ENCODE measurements at places on chromosomes 3 and 15.

GRCh38 chr3:69731080-69731479 lies 8.2 kb upstream of the MITF start:
- DNase-seq = no peak

DNA sequence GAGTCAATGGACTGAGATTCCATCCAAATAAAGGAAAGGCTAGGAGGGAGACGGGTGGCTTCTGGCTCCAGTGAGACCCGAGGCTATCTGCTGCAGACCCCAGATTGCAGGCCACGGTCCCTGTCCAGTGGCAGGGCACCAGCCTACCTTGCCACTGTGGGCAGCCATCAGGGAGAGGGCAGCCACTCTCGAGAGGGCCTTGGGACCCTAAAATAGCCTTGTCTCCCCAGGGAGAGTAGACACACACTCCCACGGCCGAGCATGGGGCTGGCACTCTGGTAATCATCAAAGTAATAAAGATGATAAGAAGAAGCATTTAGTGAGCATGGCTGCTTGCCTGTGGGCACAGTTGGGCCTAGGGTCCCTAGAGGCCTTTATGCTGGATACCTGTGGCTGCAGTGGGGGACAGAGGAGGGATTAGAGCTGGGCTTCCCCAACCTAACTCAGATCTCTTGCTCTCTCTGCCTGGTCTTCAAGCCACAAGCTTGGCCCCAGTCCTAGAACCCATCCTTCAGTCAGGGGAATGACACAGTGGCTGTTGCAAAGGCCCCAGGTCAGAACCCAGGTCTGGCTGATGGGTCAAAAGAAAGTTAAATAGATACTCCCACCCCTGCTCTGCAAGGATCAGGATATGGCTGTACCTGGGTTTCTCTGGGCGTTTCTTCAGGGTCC lies 9.2 kb upstream of the VIPR1 start:
- no peak for DNase-seq

GRCh38 chr3:172106037-172106954 lies 66.9 kb downstream of the FNDC3B start:
- DNase-seq = no peak

GRCh38 chr15:69185706-69186105 lies 25.3 kb downstream of the GLCE start:
- DNase-seq = no peak

- DNase-seq = no peak
These were observed 431.9 kb upstream of the FRG2C start for GRCh38 chr3:75232216-75232615.

GRCh38 chr3:14318646-14319045 lies 83.8 kb upstream of the SLC6A6 start:
- DNase-seq = no peak

DNA sequence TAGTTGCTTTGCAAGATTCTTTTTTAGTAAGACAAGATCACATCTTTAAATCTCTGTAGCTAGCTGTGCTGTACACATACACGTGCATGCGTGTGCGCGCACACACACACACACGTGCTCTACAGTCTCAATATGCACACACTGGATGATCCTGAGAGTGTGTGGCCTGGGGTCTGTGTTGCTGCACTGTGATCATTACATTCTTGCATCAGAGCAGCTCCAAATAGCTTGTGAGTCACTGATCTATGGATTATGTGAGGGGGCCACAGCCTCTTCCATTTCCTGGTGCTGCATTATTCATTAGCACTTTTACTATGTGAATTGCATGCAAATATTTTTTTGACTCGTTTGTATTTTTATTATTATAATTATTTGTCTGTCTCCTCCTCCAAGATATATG lies 34.6 kb downstream of the MCTP2 start:
- no peak for DNase-seq

DNA sequence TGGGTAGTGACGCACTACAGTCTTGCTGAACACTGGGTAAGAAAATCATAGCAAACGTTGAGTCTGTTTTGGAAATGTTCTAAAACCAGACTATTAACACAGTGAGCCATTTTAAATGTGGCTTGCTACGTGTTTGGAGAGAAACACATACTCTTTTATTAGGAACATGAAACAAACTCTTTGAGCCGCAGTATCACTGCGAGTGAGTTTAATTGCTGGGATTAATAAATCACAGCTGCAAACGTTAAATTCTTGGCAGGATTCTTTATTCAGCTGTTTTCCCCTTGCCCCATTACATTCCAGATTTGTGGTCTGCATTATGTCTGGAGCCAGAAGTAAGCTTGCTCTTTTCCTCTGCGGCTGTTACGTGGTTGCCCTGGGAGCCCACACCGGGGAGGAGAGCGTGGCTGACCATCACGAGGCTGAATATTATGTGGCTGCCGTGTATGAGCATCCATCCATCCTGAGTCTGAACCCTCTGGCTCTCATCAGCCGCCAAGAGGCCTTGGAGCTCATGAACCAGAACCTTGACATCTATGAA lies 33.6 kb downstream of the BTD start:
- DNase-seq = peak; percentile 71

DNA sequence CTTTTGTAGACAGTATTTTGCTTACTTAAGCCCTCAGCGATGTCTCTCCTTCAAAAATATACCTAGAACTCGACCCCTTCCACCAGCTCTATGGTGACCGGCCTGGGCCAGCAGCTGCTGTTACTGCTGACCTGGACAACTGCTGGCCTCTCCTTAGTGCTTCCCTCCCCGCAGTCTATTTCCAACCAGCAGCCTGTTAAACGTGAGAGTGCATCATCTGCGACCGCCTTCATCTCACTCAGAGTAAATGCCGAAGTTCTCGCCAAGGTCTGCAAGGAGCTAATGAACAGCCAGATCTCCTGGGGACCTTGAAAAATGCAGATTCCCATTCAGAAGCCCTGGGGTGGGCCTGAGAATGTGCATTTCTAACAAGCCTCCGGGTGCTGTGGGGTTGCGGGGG lies 86.7 kb downstream of the RPLP1 start:
- no peak for DNase-seq

GRCh38 chr3:40574661-40575060 lies 49.9 kb downstream of the ZNF621 start:
- no peak for DNase-seq

DNA sequence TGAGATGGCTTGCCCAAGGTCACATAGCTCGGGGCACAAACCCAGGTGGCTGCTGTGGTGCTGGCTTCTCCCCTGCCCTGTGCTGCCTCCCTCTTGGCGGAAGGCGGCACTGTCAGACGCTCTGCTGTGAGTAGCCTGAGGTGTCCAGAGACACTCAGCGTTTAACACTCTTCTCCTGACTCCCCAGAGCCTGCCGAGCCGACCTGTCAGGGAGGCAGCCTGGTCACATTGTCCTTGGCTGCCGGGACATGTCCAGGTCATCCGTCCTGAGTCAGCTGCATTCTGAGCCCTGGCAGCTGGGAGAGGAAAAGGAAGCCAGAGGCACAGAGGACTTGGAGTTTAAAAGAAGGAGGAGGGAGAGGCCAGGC lies 4.7 kb downstream of the LMAN1L start:
- DNase-seq = no peak

GRCh38 chr15:68391121-68391520 lies 40.8 kb downstream of the ITGA11 start:
- peak; percentile 53 for DNase-seq

DNA sequence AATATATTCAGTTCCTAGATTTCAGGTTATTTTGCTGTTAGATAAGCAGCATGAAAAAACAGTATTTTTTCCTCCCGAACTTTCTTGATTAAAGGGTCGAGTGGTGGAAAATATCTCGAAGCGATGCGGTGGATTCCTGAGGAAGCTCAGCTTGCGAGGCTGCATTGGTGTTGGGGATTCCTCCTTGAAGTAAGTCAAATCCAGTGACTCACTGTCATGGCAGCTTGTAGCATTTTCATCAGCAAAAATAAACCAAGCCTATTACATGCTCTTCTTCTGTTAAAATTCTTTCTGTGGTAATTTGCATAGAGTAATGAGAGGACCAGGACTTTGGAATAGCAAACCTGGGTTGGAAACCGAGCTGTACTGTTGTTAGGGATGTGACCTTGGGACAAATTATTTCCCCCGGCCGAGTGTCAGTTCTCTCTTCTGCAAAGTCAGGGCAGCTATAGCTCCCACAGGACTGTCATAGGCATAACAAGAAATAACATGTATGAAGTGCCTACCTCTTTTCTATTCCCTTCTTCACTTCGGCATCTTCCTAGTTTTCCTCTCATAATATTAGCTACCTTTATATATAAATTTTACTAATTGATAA lies 75.6 kb downstream of the UBP1 start:
- DNase-seq = no peak

DNA sequence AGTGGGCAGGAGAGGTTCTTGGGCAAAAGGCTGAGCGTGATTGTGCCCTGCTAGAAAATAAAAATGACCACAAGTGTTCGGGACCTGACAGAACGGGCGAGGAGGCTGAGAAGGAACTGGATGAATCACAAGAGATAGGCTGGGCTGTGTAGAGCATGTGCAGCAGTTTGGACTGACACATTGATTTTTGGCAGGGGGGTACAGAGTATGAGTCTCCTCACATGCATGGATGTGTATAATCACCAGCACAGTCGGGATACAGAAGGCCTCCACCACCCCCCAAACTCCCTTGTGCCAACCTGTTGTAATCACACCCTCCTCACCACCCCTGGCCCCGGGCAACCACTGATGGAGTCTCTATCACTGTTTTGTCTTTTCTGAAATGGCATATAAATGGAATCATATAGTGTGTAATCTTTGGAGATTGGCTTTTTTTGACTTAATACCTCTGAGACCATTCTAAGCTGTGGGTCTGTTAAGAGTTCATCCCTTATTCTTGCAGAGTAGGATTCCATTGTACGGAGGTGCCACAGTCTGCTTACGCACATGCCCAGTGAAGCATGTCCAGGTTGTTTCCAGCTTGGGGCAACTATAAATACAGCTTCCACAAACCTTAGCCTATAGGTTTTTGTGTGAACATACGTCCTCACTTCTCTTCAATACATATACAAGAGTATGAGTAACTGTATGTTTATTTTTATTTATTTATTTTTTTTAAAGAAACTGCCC lies 438.8 kb downstream of the FOXP1 start:
- DNase-seq = no peak

GRCh38 chr3:119220970-119221667 lies 19.6 kb downstream of the B4GALT4 start:
- no peak for DNase-seq

DNA sequence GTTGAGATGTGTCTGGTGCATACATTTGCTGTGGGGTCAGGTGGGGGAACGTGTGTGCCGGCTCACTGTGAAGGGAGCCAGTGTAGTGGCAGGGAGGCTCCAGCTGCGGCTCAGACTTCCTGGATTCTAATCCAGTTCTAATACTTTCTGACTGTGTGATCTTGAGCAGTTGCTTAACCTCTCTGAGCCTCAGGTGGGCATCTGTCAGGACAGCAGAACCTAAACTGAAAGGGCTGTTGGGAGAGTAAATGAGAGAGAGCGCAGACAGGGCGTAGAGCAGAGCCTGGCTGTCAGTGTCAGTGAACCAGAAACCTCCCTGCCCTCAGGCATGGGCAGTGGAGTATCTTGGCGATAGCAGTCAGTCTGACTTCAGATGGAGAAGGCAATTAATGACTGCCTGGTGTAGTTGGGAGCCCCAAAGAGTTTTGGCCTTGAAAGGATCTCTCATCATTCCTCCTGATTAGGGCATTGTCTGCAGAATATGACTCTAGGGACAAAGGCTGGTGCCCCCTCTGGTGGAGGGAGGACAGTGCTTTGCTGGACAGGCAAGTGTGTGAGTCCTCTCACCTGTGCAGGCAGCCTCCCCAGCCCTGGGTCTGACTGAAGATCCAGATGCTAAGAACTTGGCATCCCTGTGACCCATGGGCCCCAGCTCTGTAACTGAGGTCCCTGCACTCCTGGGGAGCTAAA lies 9.6 kb downstream of the KBTBD13 start:
- DNase-seq = no peak

DNA sequence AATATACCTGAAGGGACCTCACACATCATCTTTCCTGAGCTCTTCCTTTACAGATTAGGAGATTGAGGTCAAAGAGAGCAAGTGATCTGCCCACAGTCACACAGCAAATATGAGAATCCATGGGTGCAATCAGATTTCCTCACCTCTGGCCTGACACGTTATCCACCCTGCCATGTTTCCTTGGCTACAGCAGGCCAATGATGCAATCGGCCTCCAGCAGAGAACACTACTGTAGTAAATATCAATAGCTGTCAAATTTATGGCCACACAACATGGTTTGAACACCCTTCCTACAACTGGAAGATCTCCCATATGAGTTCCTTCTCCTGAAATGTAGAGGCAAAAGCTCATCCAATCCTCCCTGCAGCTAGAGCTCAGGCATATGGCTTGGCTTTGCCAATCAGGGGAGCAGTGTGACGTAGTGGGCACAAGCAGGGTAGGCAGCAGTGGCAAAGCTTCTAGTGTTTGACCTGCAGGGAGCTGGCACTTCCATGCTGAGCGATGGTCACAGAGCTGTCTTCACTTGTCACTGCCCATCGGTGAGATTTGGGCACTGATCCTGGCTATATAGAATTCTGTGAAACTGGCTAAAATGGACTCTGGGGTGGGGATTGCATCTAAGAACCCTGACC lies 271.3 kb downstream of the TJP1 start:
- DNase-seq = no peak

GRCh38 chr3:119745942-119746341 lies 36.0 kb upstream of the NR1I2 start:
- no peak for DNase-seq

DNA sequence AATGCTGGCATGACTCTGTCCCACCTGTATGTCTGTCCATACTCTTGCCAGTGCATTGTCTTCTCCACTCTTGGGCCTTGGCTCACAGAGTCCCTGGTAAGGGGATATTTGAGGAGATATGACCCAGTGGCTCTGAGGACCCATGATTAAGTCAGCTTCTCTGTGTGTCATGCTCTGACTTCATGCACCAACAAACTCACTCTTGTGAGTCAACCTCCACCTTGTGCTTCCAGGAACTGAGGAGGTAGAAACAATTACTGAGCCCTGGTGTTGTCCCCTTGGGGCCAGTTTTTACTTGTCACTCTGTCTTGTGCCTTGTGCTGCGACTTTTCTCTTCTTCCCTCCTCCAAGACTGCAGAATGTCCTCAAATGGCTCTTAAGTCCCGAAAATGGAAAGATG lies 127.1 kb downstream of the ABHD5 start:
- no peak for DNase-seq

DNA sequence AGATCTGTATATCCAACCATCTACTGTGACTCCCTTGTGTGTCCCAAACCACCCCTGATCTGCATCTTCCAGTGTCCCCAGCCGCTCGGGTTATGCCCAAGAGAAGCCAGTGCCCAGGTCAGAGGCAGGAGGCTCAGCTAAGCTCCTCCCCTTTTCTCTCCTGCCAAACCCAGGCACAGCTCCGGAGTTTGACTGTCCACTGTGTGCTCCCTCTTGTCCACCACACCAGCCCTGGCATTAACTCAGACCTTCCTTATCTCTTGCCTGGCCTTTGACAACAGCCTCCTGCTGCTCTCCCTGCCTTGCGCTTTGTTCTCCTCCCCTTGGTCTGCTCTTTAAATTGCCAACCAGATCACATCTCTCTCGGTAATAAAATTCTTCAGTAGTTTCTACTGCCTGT lies 39.3 kb downstream of the DGKG start:
- no peak for DNase-seq

DNA sequence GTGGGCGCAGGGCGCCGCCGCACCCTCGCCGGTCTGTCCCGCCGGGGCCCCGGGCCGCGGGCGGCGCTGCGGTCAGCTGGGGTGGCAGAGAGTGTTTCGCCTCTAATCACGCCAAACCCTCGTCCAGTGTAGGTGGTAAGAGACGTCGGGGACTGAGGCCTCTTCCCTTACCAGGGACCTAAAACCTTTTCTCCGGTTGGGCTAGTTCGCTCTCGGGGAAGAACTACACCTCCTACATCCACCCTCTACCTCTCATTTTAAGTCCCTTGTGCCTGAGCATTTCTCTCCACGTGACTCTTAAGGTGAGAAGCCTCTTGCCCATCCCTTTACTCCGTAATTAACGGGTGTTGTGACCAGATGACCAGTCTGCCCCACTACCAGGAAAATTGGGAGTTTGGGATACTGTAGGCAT lies 520 bp downstream of the TMEM42 start:
- DNase-seq = no peak

Measured in left forelimb (tissue), 1 donor.